ENCODE measurements at places on chromosomes 3 and 15.

GRCh38 chr3:150544041-150544440 is 2.3 kb downstream of the SERP1 start:
- DNase-seq = no peak

GRCh38 chr15:66826507-66826906 is 124.5 kb downstream of the SMAD6 start:
- DNase-seq = no peak

DNA sequence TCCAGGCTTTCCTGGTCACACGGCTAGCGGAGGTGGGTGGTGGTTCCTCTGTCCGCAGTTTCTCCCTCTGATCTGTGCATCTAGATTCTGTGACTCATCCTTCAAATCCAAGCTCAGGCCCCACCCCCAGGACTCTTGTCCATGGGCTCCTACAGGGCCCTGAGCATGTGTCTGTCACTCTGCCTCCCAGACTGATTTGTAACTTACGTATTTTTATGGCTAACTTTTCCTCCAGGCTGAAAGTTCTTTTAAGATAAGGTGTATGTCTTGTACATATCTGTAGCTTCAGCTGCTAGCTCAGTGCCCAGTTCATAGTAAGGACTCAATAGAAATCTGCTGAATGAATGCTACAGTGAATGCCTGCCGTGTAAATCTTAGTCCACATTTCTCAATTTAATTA is 8.0 kb downstream of the ESYT3 start:
- no peak for DNase-seq

GRCh38 chr15:93135997-93136397 is 47.0 kb upstream of the RGMA start:
- no peak for DNase-seq

GRCh38 chr3:88336894-88337293 is 187.1 kb downstream of the C3orf38 start:
- no peak for DNase-seq

DNA sequence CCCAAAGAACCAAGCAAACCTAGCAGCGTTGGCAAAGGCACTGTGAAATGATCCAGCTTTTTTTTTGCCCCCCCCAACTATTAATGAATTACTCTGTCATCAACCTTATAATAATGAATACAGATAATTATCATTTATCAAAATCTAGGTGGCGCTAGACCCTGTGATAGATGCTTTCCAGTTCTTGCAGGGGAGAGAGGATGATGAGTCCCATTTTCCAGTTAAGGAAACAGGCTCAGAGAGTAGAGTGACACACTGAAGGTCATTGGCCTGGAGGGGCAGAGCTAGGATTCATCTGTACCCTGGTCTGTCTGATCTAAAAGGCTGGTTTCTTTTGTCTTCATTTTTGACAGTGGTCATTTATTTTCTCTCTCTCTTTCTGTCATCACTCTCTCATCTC is 5.0 kb downstream of the ACOX2 start:
- no peak for DNase-seq

GRCh38 chr15:56327721-56328502 is 37.3 kb upstream of the TEX9 start:
- DNase-seq = no peak

GRCh38 chr3:172846706-172847105 is 96.2 kb downstream of the ECT2 start:
- DNase-seq = no peak

- no peak for DNase-seq
These were observed 3.8 kb downstream of the RASGRF1 start for GRCh38 chr15:79086814-79087213.

- no peak for DNase-seq
These were observed 2.1 kb downstream of the SLCO2A1 start for GRCh38 chr3:134027631-134028030.

DNA sequence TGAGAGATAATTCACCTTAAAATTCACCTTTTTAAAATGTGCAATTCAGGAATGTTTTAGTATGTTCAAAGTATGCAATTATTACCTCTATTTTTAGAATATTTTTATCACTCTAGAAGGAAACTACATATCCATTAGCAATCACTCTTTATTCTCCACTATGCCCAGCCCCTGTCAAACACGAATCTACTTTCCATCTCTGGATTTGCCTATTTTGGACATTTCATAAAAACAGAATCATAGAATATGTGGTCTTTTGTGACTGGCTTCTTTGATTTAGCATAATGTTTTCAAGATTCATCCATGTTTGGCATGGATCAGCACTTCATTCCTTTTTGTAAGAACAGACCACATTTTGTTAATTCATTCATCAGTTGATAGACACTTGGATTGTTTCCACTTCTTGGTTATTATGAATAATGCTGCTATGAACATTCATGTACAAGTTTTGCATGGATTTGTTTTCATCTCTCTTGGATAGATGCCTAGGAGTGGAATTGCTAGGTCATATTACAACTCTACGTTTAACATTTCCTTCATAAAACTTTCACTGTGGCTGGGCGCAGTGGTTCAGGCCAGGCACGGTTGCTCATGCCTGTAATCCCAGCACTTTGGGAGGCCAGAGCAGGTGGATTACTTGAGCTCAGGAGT is 12.7 kb downstream of the HMCES start:
- DNase-seq = no peak

DNA sequence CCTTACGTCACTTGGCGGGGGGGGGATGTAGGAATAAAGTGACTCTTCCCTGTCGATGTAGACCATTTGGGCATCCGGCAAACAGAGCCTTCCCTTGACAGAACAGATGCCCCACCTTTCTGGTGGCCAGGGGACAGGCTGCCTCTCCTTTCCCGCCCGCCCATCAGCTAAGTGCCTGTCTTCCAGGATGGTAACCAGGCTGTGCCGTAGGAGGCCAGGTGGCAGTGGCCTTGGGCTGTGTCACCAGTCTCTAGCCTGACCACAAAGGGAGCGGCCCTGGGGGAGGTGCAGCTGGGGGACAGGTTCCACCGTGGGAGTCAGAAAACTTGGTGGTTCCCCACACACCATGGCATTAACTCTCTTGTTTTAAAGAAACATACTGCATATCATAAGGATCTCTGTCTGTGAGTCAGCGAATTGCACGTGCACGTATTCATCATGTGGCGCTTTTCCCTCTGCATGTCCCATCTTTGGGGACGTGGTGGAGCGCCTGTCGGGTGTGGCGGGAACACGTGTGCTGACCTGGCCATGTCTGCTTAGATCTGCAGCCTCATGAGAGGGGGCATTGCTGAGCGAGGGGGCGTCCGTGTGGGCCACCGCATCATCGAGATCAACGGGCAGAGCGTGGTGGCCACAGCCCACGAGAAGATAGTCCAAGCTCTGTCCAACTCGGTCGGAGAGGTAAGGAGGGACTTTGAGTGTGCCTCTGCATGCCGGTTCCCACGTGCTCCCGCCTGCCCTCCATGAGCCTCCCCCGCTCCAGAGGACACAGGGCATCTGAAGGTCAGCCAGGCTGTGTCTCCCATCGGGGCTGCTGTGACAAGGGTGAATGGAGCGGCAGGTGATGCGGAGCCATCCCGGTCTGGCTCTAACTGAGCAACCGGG is 156.0 kb downstream of the NSMCE3 start:
- DNase-seq = no peak
